ENCODE measurements at places on chromosomes 3 and 15.

GRCh38 chr3:154143873-154144272, 22.7 kb downstream of the ARHGEF26 start:
- DNase-seq = no peak

- peak; percentile 50 for DNase-seq
Observed at GRCh38 chr3:151282921-151283320, 4.6 kb upstream of the P2RY14 start.

- DNase-seq = no peak
Observed at GRCh38 chr3:24012589-24013269, 67.6 kb downstream of the NR1D2 start.

DNA sequence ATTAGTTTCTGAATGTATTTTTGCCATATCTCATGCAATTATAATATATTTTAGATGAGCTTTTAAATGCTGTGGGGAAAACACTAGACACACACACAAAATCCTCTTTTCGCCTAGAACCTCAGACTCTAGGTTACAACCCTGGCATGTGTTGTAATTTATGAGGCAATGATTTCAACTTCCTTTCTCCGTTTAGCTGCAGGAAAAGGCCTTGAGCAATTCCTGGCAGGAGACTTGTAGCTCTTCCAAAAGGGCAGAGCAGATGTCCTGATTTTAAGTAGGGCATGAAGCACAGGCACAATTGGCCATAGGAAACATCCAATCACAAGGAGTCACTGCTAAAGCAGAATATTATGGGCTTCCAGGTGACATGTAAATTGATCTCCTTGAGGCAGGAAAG, 82.0 kb downstream of the GPR156 start:
- peak; percentile 79 for DNase-seq

DNA sequence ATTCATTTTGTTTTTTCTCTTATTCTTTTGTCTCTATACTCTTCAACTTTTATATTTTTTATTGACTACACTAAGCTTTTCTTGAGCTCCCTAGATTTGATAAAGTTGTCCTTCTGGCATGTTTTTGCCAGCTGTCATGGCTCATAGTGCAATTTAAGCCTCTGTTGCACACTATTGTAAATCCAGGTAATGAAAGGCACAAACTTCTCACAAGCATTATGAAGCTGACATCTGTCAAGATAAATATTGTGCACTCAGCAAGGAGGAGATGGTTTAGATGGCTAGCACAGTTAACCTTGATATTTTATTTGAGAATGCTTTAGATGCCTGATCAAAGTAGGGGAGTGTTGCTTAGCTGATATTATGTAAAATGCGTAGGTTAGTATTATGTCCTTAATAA, 1280.9 kb downstream of the NSUN3 start:
- no peak for DNase-seq
